ENCODE measurements at places on chromosomes 13 and 19.

DNA sequence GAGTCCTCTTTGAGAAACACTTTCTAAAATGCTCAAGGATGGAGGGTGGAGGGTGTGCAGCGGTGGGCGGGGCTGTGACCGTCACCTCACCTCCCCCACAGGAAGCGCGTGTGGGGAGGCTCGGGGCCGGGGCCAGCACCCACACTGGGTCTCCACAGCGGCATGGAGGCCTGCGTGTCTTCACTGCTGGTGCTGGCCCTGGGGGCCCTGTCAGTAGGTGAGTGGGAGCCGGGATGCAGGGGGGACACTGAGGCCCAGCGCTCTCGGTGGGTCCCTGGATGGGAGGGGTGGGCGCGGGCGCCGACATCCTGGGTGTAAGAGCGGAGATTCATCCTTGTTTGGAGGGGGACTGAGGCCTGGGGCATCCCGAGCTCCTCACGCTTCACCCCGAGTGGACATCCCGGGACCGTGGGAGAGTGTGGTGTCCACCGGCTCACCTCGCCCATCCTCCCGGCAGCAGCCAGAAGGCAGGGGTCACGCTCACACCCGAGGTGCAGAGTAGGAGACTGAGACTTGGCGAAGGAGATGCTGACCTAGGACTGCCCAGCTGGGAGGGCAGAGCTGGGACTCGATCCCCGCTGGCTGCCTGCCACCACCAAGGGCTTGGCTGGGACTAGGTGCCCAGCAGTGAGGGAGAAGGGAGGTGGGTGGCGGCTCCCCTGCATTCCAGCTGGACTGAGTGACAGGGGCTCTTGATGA, at the start of gene GZMM:
Gene GZMM (plus strand): TSS at position 144 of the 699 bp plus-strand sequence. CDS start 19 bp downstream, at position 163.
- DNase-seq = no peak

DNA sequence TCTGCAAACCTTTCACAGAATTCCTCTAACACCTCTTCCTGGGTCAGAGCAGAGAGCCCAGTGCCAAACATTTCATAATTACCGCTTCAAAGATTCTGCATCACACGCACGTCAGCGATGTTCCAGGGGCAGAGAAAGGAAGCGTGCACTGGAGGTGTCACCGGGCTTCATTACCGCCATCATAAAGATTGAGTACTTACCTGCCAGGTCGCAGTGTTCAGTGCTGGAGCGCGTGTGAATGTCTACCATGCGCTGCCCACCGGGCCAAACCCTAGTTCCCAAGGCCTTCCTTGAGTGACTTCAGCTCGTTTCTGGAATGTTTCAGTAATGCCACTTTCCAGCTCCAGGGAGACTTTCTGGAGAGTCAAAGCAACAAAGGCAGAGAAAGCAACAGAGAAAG, 104.4 kb downstream of the ZDHHC20 start:
- no peak for DNase-seq

DNA sequence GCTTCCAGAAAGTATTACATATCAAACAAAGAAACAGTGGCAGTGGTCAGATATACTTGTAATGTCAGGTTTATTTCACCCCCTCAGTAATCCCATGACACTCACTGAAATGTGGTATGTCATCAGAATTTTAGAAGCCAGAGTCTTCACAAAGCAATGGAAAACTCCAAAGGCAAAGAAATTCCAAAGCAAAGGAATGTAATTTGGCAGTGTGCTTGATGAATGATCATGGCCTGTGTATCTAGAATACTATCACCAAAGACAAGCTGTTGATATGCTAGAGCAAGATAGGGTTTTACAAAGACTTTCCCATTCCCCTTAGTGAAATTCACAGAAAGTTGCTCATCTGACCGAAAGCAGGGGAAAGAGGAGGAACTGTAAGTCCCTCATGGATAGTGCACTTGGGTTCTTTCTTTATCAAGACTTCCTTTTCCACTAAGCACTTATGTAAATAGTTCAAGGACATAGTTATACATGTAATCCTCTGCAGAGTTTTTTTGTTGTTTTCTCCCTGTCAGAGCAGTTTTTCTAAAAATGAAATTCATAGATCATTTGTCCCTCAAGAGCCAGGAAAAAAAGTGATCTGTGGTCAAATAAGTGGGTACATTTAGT, 243.4 kb downstream of the NHLRC3 start:
- DNase-seq = no peak

DNA sequence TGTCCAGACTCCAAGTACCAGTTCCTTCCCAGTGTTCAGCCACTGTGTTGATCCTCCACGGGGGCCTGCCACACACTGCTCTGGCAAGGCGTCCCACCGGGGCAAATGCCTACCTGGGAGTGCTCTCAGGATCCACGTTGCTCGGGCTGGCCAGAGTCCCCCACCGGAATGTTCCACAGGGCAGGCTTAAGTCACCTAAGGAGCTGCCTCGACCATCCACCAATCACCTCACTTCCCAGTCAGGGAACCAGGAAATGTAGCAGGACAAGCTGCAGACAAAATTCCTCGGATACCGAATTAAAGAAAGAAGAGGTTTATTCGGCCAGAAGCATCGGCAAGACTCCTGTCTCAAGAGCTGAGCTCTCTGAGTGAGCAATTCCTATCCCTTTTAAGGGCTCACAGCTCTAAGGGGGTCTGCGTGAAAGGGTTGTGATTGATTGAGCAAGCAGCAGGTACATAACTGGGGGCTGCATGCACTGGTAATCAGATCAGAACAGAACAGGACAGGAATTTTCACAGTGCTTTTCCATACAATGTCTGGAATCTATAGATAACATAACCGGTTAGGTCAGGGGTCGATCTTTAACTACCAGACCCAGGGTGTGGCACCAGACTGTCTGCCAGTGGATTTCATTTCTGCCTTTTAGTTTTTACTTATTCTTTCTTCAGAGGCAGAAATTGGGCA, 56.9 kb upstream of the EDNRB start:
- no peak for DNase-seq

- DNase-seq = no peak
Observed at GRCh38 chr13:112586334-112586960, 1.5 kb downstream of the TUBGCP3 start.

- DNase-seq = no peak
Observed at GRCh38 chr19:5686326-5686646, 3.8 kb upstream of the RPL36 start.

GRCh38 chr19:14347999-14348889, 33.0 kb upstream of the ADGRE5 start:
- DNase-seq = no peak

DNA sequence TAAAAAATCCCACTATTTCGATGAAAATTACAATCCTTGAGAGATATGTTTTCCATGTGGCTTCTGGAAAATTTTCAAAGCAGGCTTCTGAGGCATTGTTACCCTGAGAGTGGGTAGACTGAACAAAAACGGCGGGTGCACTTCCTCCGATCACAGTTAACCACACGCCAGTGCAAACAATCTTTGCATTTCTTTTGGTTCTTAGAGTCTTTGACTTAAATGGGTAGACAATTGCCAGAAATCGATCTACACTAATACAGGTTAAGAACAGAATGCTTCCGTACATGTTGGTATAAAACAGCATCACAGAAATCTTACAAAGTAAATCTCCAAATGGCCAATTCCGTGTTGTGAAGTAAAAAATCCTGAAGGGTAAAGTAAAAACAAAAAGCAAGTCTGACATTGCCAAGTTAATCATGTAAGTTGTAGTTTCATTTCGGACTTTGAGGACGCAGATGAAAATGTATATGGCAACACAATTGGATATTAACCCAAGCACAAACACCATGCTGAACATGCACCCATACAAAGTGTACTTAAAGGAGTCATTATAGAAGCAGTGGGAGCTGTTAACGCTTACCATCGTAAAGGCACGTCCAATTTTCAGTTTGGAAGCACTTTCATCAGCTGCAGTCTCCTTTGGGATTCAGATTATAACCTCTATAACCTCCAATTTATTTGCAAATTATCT, 927 bp downstream of the LPAR6 start:
- DNase-seq = no peak

DNA sequence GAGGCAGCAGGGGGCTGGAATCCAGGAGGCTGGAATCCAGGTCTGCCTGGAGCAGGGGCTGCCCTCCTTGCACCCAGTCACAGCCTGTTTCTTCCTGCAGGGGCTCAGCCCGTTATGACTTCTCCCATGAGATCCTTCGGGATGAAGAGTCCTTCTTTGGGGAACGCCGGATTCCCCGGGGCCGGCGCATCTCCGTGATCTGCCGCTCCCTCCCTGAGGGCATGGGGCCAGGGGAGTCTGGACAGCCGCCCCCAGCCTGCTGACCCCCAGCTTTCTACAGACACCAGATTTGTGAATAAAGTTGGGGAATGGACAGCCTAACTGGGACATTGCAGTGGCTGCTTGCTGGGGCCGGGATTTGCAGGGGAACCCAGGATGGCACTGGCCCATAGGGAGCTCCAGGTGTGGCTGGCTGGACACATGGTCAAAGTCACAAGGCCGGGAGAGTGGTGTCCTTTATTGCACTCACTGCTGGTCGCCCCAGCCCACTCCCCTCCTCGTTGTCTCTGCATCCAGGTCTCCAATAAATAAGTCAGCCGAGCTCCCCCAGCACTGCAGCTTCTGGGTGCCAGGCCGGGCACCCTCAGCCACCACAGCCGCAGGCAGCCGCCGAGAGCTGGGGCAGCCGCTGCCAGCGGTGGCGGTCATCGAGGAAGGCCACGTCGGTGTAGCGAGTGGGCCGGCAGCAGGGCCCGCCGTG, 872 bp downstream of the PSPN start:
- no peak for DNase-seq

DNA sequence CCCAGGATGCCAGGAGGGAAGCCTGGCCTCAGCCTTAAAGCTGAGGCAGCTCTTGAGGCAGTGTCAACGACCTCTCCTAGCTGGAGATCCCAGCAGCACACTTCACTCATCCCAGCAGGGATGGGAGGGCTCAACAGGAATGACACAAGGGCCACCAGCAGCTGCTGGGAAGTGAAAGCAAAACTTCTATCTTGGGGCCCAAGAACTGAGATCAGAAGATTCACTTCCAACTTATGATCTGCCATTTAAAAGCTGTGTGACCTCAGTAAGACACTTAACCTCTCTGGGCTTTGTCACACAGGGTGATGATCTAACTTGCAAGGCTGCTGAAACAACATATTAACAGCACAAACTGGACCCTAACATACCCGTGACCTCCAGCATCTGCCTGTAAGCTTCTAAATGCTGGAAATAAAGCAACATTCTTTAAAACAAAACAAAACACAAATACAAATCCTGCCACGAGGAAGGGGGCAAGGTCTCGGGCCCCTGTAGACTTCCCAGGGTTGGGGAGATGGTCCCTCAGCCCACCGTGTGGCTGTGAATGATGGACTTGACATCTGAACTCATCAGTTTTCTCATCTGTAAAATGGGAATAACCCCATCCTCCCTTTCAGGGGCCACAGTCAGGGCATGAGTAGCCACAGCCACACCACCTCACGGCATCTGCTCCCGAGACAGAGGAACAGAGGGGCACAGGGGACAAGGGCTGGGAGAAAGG, 22.7 kb downstream of the ELL start:
- no peak for DNase-seq

DNA sequence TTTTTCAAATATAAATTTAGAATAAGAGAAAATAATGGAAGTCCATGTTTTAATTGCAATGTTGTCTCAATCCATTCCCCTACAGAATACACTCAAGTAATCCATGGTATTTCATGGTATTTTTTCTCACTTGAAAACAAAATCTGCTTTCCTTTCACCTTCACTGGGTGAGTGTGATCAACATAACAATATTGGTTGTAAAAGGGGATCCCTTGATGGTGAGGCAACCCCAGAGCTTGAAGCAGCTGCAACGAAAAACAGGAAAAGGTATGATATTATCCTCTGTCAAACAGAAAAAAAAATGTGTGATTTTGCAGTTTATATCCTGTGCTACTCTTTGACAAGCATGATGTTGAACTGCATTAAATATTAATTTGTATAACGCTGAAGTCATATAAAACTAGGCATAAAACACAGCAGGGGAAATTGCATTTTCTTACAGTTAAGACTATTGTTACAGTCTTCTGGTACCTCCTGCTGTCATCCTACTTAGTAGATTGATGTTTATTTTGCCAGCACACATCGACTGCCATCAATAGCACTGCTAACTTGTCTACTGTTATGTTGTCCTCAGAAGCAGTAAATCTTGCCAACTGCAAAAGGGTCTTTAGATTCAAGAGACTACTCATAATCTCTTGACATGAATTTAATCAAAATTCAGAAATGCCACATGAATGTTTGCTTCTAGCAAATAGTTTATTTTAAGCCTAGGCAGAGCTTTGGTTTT, 373.1 kb upstream of the MIR17HG start:
- DNase-seq = no peak

DNA sequence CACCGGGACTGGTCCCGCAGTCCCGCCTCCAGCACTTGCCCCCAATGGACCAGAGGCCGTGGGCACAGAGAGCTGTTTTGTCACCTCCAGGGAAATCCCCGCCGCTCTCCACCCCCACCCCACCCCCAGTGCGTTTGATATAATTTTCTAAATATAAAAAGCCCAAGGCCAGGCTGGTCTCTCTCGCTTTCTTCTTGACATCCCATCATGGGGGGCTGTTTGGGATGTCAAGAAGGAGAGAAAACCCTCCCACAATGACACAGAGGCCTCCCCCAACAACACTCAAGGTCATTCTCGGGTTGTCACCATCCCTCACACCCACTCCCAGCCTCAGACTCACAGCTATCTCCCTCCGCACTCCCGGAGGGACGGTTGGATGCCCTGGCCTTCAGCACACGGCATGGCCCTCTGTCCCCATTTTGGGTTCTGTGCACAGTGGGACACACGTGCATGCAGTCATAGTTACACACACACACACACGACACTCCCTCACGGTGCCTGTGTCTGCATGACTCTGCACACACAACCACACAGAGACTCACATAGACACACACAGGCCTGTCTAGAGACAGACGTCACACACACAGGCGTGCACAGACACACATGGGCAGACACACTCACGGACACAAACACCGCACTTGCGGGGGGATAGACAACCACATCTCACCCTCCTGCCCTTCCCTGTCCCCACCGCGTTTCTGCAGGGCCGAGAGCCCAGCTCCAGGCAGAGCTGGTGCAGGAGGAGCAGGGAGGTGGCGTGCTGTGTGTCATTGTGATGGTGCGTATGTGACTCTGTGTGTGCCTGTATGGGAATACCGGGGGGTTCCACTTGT, 4.8 kb upstream of the NFIC start:
- DNase-seq = no peak

DNA sequence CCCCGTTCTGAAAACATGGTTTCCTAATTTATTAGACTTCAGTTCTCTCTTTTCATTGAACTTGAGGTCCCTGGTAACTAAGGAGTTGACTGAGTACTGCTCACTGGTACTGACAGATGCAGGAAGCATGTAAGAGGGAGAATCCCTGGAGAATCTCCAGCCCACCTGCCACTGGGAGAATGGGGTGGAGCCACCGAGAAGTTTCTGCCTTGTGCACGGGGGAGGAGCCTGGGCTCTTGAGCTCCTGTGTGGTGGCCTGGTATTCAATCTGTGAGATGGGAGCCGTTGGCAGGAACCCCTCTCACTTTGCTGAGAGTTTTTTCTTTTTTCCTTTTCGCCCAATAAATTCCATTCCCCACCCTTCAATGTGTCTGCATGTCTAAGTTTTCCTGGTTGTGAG, 13.2 kb upstream of the AKAP11 start:
- DNase-seq = no peak

GRCh38 chr19:771332-771785, 20.4 kb downstream of the MISP start:
- no peak for DNase-seq
